Occipital lobe (tissue), 3 donors: ENCODE measurements at places on chromosomes 12 and 14. TPM values are rescaled to one million over a fixed set of nuclear protein-coding genes. Genes with fewer than 3 reads are reported as not detected.

MFAP5 gene
- total RNA-seq = not detected

MLXIP gene
- total RNA-seq = 7.6 TPM

ZNF410 gene
- total RNA-seq = 67.7 TPM

KRT86 gene
- 0.16 TPM for total RNA-seq

ASCL1 gene
- 21.1 TPM for total RNA-seq

PRR4 gene
- total RNA-seq = 4.8 TPM

BICDL1 gene
- total RNA-seq = 25.4 TPM

SLC2A14 gene
- not detected for total RNA-seq

CMKLR1 gene
- total RNA-seq = 1.7 TPM

SERPINA5 gene
- 0.16 TPM for total RNA-seq

PSME2 gene
- 26.0 TPM for total RNA-seq

KRT6A gene
- 0.62 TPM for total RNA-seq

DPPA3 gene
- total RNA-seq = not detected
